ENCODE measurements at places on chromosomes 6 and 20.

DNA sequence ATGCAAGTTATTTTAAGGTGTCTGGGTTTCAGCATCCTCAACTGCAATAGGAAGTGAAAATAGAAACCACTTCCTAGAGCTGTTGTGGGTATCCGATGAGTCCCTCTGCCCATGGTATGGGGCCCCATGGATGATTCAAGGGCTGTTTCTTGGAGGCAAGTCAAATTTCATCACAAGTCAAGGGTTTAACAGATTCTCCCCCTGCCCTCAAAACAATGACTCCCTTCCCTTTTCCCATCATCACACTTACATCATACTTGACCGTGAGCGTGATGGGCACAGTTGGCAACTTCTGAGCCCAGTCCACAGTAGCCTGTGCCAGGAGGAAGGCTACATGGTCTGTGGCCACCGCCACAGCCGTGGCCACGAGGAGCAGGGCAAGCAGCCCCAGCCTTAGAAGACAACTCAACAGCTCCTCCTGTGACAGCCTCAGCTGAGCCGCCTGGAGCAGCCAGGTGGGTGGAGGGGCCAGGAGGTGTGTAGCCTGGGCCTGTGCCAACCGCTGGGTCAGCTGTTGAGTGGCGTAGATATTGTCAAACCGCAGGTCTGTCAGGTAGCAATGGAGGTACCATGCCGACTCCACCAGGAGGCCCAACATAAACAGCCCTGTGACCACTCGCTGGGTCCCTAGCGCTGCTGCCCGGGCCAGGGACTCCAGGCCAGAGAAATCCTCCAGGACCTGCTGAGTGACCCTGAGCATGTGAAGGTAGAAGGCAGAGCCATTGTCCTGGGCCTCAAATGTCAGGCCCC is 5.2 kb downstream of the OCSTAMP start:
- no peak for DNase-seq

DNA sequence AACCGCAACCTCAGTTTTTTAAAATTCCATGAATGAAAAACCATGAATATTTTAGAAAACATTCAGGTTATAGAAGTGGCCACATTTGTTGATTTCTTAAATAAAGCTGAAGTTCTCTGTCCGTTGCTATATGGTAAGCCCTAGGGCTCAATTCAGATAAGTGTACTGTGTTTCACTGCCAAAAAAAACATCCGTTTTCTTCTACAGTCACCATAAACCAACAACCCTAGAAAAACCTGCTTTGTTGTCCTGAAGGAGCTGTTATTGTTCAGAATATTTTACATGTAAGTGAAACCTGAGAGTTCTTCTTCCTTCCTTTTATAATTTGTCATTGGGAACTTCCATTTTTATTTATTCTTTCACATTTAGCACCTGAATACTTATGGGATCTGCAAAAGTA is 274.1 kb downstream of the TFAP2A start:
- no peak for DNase-seq

DNA sequence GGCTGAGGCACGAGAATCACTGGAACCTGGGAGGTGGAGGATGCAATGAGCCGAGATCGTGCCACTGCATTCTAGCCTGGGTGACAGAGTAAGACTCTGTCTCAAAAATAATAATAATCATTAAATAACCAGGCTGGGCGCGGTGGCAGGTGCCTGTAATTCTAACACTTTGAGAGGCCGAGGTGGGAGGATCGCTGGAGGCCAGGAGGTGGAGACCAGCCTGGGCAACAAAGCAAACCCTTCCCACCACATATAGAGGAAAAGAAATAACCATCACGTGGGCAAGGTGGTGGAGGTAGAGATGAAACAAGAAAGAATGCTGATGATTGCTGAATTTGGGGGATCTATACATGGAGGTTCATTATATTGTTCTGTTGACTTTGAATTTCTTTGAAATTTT is 63.4 kb upstream of the PIM1 start:
- DNase-seq, result no peak

DNA sequence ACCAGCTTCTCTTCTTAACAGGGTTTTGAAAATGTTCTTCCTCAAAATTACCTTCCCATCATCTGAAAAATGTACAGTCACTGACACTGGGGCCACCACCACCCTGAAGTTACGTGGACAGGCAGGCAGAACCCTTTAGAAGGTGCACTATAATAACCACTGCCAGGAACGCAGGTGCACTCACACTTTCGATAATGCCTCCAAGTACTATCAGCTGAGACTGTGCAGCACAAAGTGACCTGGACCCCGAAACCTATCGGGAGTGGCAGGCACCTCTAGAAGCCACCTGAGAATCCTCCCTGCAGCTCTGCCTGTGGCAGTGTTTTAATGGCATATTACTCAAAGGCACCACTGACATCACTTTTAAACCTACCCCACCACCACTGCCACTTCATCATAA is 66.4 kb downstream of the TRERF1 start:
- DNase-seq, result no peak

DNA sequence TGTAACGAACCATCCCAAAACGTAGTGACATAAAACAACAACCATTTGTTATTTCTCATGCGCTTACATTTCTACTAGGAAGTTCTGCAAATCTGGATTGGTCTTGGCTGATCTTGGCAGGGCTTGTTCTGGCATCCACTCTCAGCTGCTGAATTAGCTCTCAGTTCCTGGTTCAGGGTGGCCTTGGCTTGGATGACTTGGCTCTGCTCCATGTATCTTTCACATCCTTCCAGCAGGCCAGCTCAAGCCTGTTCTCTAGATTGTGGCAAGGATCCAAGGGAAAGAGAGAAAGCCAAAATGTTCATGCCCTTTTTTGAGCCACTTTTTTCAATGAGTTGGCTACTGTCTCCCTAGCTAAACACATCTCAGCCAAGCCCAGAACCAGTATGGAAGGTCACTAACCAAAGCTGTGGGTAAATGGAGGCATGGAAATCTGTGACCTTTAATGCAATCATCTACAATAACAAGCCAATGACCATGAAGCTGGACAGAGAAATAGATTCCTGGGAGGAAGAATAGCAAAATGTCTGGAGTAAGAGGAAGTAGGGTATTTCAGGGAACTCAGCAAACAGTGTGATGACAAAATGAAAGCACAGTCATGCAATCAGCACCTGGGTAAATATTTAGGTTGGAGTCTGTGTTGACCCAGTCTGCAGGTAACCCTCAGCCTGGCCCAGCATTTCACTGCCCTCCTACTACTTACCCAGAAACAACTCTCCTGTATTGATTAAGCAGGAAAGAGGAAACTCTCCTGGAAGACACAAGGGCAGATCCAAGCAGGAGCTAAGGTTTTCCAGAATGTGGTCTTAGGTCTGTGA is 32.7 kb upstream of the SNAP25 start:
- DNase-seq, result no peak

GRCh38 chr20:43751167-43752050 is 24.6 kb upstream of the GTSF1L start:
- no peak for DNase-seq

DNA sequence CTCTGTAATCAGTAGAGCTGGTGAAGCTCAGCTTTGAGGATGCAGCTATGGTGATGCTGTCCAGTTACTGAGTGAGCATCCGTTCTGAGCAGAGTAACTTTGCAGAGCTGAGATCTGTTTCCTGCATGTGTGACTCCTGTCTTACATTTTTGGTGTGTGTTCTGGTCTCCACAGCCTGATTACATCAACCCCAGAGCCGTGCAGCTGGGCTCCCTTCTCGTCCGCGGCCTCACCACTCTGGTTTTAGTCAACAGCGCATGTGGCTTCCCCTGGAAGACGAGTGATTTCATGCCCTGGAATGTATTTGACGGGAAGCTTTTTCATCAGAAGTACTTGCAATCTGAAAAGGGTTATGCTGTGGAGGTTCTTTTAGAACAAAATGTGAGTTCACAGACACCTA is 81.6 kb downstream of the FAM120B start:
- DNase-seq, result no peak

DNA sequence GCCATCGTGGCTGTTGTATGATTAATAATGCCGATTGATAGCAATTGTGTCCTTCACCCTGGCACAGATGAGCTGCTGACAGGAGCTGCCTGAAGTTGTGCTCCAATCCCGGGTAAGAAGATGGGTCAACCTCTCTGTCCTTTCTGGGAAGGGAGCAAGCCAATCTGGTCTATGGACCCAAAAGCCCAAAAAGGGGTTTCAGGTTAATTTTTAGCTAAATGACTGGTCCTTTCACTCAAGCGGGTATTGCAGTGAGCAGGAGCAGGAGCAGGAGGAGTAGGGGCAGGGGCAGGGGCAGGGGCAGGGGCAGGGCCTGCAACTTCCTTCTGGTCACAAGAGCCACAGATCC is 164.8 kb downstream of the TAF4 start:
- no peak for DNase-seq

GRCh38 chr6:129638055-129638684 is 71.8 kb downstream of the ARHGAP18 start:
- DNase-seq, result no peak

DNA sequence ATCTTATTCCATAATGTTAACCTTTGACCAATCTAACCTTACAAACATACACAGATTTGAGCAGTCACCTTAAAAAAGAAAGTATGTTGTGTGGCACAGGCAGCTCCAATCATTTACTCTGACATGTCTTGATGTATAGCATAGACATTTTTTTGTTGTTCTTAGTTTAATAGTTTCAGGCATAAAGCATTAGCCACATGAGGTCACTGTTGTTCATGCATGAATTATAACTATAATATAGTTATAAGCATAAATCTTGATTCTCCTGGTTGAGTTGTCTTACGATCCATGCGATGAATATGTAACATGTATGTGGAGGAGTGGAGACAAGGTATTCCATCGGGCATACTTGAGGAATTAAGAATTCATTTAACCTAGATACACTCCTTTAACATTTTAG is 26.1 kb upstream of the NKAIN2 start:
- no peak for DNase-seq

- DNase-seq, result no peak
Observed at GRCh38 chr6:90095788-90096187, 200.9 kb downstream of the BACH2 start.

DNA sequence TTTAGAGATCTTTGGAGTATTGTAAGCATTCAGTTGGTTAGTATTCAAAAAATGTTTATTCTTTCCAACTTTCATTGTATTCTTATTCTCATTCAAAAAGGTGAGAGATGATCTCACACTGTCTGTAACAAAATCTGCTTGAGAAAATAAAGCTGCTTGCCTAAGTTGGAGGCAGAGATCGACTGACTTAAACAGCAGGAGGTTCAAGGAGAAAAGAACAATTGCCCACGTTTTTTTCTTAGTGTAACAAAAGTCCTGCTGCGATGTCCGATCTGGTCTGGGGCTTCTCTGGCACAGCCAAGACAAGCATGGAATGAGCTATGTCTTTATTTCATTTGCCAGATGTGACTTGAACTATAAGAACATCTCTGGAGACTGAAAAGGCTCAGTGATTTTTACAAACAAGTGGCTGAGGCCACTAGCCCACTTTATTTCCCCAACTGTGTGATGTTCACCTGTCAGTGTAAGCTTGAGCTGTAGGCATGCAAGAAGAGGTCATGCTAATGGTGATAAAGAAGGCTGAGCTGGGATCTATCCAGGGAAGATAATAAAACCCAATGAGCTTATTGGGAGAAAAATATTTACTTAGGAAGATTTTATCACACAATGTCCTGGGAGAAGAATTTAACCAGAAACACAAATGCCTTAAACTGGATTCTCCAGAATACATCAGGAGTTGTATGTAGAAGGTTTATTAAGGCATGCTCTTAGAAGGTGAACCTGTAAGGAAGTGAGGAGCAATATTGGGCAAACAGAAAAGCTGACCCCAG is 580.1 kb upstream of the BTBD3 start:
- DNase-seq, result no peak

- DNase-seq, result no peak
Observed at GRCh38 chr6:129853996-129854711, 7.0 kb downstream of the TMEM244 start.

DNA sequence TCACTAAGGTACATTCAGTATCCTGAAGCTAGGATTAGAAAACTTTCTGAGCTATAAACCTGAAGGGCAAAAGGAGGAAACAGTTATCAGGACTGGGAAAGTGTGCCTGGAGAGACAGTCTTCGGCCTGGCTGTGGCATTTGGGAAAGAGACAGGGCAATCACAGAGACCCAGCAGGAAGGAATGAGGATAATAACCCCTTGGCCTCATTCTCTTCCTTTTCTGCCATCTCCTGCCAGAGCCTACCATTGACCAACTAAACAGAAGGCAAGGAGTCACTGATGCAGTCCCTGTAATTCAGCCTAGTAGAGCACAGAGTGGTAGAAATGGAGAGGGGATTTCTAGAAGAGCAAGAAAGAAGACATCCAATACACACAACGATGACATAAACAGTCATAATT is 359.4 kb downstream of the HDGFL1 start:
- DNase-seq, result no peak

- no peak for DNase-seq
Observed at GRCh38 chr6:36484736-36485135, 41.9 kb downstream of the KCTD20 start.

DNA sequence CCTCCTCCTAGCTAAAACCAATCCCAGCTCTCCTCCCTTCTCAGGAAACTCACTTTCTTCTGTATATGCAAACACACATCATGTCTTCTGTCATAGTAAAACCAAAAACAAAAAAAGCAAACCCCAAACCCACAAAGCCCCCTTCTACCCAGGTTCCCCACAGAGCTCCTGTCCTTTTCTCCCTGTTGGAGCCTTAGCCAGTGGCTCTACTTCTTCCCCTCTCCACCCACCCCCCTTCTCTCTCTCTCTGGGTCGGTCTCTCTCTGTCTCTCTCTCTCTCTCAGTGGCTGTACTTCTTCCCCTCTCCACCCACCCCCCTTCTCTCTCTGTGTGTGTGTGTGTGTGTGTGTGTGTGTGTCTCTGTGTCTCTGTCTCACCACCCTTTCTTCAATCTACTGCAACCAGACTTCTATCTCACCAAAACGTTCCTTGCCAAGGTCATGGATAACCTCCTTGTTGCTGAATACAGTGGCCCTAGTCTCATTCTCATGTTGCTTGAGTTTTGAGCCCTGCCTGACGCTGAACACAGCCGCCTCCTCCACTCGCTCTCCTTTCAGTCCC is 8.7 kb upstream of the OSER1 start:
- DNase-seq, result no peak

DNA sequence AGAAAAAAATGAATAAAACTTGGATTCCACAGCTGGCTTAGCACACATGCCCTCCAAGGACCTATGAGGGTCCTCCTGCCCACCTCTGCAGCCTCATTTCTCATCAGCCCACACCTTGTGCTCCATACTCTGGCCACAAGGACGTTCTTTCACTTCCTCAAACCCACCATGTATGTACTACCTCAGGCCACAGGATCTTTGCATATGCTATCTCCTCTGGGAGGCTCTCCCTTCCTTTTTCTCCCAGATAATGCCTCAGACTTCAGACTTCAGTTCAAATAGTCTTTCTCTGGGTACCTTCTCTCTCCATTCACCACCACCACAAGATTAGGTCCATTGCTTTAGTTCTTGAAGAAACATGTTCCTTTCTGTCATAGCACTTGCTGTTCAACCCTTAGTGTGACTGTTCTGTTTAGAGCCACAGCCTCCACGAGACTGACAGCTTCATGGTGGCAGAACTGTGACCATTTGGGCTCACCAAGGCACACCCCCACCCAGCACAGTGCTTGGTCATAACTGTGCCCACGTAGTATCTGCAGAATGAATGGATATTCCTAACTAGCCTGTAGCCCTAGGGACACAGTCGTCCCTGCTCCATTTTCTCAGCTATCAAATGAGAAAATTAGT is 146.7 kb upstream of the LRFN2 start:
- no peak for DNase-seq

GRCh38 chr6:82362144-82362543 is 1.5 kb upstream of the TPBG start:
- no peak for DNase-seq

Data from stimulated activated CD8-positive, alpha-beta memory T cell treated with anti-CD3 and anti-CD28 coated beads, Interleukin-12 subunit alpha, Interleukin-12 subunit beta, amount 100 ng/mL, for 4 hours (primary cell).